Mammary epithelial cell (primary cell): ENCODE measurements at places on chromosomes 2 and 18. TPM values are rescaled to one million over a fixed set of nuclear protein-coding genes. Genes with fewer than 3 reads are reported as not detected.

GRCh38 chr18:6058941-6059340, 163.6 kb upstream of the TMEM200C start:
- DNase-seq = no peak

DNA sequence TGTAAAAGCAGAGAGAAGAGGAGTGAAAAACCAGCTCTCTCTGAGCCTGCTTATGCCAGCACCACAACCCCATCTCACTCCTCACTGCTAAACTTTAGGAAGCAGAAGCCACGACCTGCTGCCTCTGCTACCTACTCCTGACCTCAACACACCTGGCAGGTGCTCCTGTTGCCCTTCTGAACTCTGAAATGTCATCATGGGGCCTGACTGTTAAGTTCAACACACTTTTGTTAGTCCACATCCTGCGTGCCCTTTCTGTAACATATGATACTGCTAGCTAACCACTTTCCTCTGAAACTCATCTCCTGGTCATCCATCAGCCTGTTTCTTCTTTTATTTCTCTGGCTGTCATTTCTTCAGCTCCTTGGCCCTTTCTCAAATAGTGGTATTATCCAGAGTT, 118.1 kb downstream of the EPB41L3 start:
- DNase-seq = no peak

GRCh38 chr18:47109720-47110119, 40.6 kb downstream of the HDHD2 start:
- no peak for DNase-seq

- DNase-seq = peak; percentile 4
Measured at GRCh38 chr2:43715300-43716098, 39.3 kb upstream of the C1GALT1C1L start.

GRCh38 chr18:7177116-7177744, 53.7 kb upstream of the LRRC30 start:
- peak; percentile 72 for DNase-seq

GRCh38 chr2:29659178-29659577, 262.2 kb downstream of the ALK start:
- no peak for DNase-seq

- DNase-seq = no peak
Measured at GRCh38 chr2:142030735-142031134, 100.1 kb downstream of the LRP1B start.

- DNase-seq = no peak
Measured at GRCh38 chr18:57583297-57583835, 3.1 kb downstream of the FECH start.

GRCh38 chr2:232886176-232886575, 16.1 kb downstream of the SNORC start:
- DNase-seq = no peak

DNA sequence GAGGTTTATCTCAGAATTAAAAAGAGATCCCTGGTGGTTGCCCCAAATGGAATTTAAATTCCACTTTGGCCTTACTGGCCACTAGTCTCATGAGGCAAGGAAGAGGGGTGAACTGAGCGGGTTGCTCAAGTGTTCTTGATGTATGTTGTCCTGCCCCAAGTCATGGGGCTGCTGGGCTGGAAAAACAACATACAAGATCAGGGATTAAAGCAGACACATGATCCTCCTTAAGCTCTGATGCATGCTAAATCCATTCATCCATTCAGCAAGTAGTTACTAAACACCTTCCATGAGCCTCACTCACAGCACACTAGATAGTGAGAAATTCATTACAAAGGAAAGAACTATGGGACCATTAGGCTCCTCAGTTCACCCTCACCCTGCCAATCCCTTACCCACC, 196.3 kb downstream of the MREG start:
- DNase-seq = no peak

- DNase-seq = no peak
Measured at GRCh38 chr18:76389716-76390115, 105.3 kb downstream of the ZNF516 start.

DNA sequence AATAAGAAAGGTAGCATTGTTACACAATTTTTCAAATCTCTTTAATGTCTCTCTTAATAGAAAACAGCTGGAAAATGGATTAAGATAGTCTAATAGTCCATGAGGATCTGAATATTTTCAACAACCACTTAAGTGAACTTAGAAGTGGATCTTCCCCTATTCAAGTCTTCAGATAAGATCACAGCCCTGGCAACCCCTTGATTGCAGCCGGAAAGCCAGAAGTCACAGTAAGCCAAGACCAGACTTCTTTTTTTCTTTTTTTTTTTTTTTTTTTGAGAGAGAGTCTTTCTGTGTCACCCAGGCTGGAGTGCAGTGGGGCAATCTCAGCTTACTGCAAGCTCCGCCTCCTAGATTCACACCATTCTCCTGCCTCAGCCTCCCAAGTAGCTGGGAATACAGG, 18.6 kb upstream of the ZC3H15 start:
- no peak for DNase-seq

DNA sequence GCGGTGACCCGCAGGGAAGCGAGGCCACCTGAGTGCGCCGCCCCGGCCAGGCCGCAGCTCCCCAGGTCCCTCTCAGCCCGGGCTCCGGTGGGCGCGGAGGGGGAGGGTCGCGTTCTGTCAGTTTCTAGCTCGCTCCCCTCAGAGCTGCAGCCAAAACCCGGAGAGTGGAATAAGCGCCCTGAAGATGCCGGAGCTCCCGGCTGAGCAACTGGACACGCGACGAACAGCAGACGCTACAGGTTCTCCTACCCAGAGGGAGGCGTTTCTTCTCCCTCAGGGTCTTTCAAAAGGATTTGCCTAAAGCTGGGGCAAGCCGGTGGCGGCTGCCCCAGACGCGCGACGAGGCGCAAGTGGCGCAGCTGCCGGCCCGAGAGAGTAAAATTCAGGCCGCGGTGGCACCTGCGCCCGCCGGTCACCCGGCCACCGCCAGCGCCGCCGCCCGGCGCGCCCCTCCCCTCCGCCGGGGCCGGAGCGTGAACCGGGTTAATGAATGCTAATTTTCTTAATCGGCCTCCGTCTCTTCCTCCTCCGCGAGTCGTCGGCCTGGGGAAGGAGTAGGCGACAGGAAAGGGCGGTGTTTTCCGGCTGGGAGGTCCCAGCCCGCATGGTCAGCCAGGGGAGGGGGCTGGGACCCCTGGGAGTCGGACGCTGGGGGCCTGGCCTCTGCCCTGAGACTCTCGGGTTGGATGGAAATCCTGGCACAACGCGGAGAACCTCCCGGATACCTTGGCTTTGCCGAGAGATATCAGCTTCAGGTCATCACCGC, 845 bp upstream of the CDC42EP3 start:
- peak; percentile 90 for DNase-seq

- no peak for DNase-seq
Measured at GRCh38 chr2:60472663-60473289, 80.7 kb downstream of the BCL11A start.

- no peak for DNase-seq
Measured at GRCh38 chr18:26233208-26233607, 7.0 kb downstream of the TAF4B start.

- no peak for DNase-seq
Measured at GRCh38 chr18:46184727-46185126, 80.5 kb downstream of the HAUS1 start.

DNA sequence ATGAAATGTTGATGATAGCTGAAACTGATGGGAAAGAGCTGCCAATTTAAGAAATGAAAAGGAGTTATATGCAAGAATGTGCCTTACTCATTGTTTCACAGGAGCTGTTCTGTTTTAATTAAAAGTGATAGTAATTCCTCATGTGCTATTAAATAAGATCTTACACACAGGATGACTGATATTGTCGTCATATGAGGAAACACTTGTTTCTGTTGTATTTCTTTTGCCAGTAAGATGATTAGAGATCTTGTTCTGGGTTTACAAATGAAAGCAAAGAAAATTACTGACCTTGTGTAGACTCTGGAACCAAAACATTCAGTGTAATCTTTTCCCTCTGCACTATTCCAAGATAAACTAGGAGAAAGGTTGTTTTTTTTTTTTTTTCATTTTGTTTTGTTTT, 123.6 kb downstream of the MAP3K20 start:
- DNase-seq = no peak

- no peak for DNase-seq
Measured at GRCh38 chr2:223102040-223102400, 50.0 kb downstream of the KCNE4 start.

DNA sequence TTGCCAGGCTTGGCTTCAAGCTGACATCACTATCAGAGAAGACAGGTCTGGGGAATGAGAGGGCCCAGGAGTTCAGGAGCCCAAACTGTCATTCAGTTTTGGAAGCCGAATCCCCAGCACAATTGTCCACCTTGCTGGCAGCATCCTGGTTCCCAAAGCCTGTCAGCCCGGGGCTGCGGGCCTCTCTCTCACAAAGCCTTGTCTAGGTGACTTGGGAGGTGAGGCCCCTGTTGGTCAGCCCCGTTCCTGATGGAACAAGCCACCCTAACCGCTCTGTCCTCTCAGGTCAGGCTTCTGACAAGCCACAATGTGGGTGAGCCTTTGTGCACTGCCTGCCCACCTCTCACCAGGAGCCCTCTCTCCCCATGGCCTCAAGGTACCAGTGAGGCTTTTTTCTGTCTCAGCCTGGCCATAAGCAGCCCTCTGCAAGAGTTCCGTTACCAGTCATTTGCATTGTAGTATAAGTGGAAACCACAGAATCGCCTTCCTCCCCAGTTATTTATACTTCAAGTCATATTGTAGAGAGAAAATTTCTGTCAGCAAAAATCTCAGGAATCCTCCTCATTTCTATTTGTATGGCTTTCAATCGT, 100.6 kb downstream of the MSH2 start:
- no peak for DNase-seq

DNA sequence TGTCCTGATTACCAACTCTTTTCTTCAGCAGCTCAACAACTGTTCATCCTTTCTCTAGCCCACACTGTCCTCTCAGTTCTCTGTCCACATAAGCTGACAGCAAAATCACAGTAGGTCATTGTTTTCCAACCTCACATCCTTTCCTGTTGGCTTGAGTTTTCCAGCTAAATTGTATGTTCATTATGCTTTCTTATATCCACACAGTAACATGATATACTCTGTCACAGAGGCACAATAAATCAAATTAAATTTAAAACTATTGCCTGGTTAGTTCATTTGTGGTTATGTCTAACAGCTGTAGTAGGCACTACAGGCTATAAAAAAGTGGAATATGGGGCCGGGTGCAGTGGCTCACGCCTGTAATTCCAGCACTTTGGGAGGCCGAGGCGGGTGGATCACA, 179.9 kb downstream of the ETAA1 start:
- no peak for DNase-seq

DNA sequence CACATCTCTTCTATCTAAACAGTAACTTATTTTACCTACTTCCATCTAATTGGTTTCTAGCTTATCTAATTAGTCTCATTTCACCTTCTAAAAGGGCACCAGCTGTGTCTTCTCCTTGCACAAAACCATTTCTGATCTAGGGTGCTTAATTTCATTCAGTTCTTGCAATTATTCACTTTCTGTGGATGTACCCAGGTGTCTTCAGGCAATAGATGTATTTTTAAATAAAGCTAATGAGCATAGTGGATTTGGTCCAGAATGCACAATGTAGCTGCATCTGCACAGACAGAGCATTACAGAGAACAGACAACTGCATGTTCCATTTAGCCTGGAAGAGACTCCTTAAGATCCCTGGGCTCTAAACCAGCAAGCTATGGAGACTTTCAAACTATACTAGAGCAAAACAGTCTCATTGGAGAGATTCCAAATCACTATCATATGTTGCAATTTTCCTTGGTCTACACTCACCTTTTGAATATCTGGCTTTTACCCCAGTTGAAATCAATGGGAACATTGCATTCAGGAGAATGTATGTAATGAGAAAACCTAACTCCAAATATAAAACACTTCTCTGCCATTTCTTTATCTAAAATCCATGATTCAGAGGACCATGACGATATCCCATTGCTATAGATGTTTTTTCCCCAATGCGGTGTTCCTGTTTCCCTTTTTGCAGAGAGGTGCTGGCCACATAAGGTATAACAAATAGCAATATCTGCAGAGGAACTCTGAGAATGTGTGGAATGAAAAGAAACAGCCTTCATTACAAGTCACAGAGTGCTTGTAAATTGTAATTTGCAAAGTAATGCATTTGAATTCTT, 3.5 kb upstream of the RFX8 start:
- no peak for DNase-seq

DNA sequence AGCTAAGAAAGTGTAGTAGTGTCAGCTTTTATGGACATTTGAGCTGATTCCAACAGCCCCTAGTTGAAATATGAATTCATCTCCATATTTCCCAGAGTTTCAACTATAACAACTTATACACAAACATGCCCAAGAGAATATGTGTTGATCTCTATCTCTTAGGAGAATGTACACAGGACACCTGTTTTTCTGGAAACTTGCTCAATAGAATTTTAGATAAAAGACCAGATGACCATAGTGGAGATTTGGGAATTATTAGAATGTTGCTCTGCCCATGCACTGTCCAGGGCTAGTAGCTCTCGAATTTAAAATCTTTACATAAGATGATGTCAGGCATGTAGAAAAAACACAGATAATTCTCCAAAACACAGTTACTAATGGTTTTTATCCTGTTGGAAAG, 162.3 kb upstream of the VRK2 start:
- DNase-seq = no peak

GRCh38 chr2:100877555-100877954, 57.6 kb downstream of the NPAS2 start:
- DNase-seq = peak; percentile 32

DNA sequence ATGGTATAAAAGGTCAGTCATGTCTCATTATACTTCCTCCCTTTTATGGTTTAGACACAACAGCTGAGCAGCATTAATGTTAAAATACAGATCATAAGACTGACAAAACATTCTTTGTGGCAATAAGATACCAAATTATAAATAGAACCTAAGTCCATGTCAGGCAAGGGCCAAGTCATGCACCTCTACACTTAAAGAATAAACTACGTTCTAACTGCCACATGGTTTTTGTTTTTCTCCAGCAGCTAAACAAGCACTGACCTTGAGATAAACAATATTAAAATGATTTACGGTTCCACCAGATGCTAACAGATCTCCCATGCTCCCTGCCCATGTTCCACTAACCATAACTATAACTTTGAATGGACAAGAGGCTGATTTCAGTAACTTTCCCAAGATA, 368.6 kb upstream of the TFPI start:
- DNase-seq = no peak

DNA sequence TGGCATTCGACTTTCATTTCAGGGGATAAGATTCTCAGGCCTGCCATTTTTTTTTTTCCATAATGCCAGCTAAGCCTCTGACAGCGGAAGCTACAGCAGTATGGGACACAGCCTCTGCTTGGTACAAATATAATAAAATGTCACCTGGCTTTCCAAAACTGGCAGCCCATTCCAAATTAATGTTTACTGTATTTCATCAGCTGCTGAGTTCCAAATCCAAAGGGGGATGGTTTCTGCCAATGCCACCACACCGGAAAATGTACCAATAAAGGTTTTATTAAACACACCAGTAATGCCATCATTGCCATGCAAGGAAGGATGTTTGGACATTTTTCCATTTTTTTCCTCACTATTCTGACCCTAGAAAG, 275.8 kb upstream of the CCDC68 start:
- no peak for DNase-seq

The MYO7B gene
- polyA plus RNA-seq = not detected

The ANKRD53 gene
- 0.18 TPM for polyA plus RNA-seq

The UGT1A10 gene
- not detected for polyA plus RNA-seq

The TEX44 gene
- not detected for polyA plus RNA-seq

The NEURL3 gene
- not detected for polyA plus RNA-seq

The DSG2 gene
- 107 TPM for polyA plus RNA-seq

The LGALSL gene
- 17.7 TPM for polyA plus RNA-seq

The EDAR gene
- 0.11 TPM for polyA plus RNA-seq

The ABCG8 gene
- polyA plus RNA-seq = not detected
